ENCODE measurements at places on chromosomes 16 and 17. TPM values are rescaled to one million over a fixed set of nuclear protein-coding genes. Genes with fewer than 3 reads are reported as not detected.

Gene RRAD
- not detected for total RNA-seq

Gene ZNF232
- 9.5 TPM for total RNA-seq

Gene SMARCE1
- total RNA-seq: 62.0 TPM

Gene LGALS9B
- total RNA-seq: not detected

Gene PDXDC1
- total RNA-seq: 32.4 TPM

Gene C17orf50
- total RNA-seq: not detected

Gene NUPR1
- total RNA-seq: 8.2 TPM

Gene CMTM2
- not detected for total RNA-seq

Gene LAT
- 32.7 TPM for total RNA-seq

Gene CRHR1
- not detected for total RNA-seq

Gene SPATA32
- total RNA-seq: not detected

Gene CFAP97D1
- total RNA-seq: not detected

Gene PRSS27
- not detected for total RNA-seq

Gene KIF19
- total RNA-seq: not detected

Gene MGAT5B
- total RNA-seq: 13.1 TPM

Gene SULT1A4
- 2.0 TPM for total RNA-seq

Gene ZNF287
- total RNA-seq: 0.07 TPM

Gene KIF2B
- 0.17 TPM for total RNA-seq

Gene IRX3
- 9.8 TPM for total RNA-seq

Gene CES5A
- total RNA-seq: not detected

Gene VWA3A
- total RNA-seq: not detected

Gene NRN1L
- total RNA-seq: not detected

Gene SDR42E2
- total RNA-seq: not detected

Gene KCNJ16
- not detected for total RNA-seq

Gene CRISPLD2
- total RNA-seq: 0.40 TPM

Gene ITGB4
- 1.4 TPM for total RNA-seq

Gene C16orf96
- not detected for total RNA-seq

Gene MYO15B
- total RNA-seq: 0.93 TPM

Gene LCMT1
- 25.2 TPM for total RNA-seq

Gene TMEM238L
- total RNA-seq: not detected

Gene PRR15L
- not detected for total RNA-seq

Gene TOX3
- not detected for total RNA-seq

Gene FOXF1
- total RNA-seq: 0.10 TPM

Gene PRRT2
- total RNA-seq: 0.60 TPM

Gene KRTAP9-8
- total RNA-seq: not detected

All from HT1080 (cell line).